ENCODE measurements at places on chromosomes 5 and 9.

GRCh38 chr5:171521219-171521633 lies 101.8 kb downstream of the FGF18 start:
- DNase-seq: no peak

- no peak for DNase-seq
Observed at GRCh38 chr5:82560969-82561368, 282.8 kb upstream of the RPS23 start.

- DNase-seq: no peak
Observed at GRCh38 chr9:117335837-117336433, 78.9 kb downstream of the ASTN2 start.

GRCh38 chr9:81474792-81475191 lies 214.6 kb downstream of the TLE1 start:
- no peak for DNase-seq

DNA sequence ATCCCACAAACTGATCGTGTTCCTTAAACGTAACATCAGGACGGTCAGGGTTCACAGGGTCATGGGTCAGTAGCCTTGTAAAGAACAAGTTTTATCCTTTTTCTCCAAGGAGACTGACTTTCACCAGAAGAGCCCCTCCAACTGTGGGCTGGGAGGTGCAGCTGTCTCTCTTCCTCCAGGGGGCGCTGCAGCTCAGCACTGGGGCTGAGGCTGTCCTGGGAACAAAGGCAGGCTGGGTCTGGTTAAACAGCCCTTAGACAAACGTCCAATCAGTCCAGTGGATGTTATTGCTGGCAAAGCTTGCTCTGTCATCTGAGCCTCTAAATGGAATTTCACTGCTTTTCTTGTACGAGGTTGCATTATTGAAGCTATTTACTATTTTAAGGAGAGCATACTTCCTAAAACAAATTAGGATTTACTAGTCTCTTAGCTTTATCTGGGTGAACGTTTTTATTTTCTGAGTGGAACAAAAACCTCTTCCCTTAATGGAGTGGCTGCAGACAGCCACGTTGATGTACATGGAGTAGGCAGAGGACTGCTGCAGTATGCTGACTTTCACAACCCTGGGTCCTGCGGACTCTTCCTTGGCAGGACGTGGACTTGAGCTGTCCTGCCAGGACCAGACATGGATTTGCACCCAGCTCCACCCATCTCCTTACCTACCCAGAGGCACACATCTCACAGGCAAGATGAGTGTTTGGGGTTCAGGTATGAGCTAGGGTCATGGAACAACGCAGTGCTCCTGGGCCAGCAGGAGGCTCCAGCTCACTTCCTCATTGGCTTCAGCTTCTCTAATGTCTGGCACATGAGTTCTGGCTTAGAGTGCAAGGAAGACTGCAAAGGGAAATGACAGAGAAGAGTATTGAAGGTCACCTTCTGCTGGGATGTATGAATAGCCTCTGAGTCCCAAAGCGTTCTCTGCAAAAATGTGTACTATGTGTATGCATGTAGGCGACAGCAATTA lies 7.8 kb downstream of the EXOSC2 start:
- DNase-seq: peak; percentile 85

GRCh38 chr9:130328349-130328801 lies 62.8 kb downstream of the HMCN2 start:
- no peak for DNase-seq

GRCh38 chr5:134920848-134921575 lies 16.1 kb downstream of the PCBD2 start:
- DNase-seq: no peak

DNA sequence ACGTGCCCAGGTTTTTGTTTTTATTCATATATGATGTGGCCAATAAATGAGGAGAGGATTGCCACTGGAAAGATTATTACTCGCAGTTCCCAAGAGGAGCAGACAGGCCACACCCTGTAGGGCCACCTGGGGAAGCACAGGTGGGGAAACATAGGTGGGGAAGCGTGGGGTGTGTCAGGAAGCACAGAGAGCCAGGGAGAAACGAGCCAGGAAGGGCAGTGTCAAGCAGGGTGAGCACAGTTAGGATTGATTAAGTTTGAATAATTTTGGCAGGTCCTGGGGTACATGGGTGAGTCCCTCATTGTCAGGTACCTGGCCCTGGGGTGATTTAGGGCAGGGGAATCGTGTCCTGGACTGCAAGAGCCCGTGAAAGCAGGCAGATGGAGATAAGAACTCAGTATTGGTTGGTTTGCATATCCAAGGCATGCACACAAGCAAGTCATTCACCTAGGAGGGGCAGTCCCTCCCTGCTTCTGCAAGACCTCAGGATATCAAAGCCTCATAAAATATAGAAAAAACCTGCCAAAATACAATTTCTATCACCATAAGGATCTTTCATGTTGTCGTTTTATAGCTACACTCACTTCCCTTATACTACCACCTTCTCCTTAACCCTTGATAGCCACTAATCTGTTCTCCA lies 22.4 kb downstream of the MVB12B start:
- DNase-seq: no peak

- DNase-seq: peak; percentile 96
Observed at GRCh38 chr5:181191526-181192336, 13.3 kb downstream of the TRIM7 start.

- DNase-seq: no peak
Observed at GRCh38 chr9:70205366-70206020, 53.3 kb upstream of the SMC5 start.

DNA sequence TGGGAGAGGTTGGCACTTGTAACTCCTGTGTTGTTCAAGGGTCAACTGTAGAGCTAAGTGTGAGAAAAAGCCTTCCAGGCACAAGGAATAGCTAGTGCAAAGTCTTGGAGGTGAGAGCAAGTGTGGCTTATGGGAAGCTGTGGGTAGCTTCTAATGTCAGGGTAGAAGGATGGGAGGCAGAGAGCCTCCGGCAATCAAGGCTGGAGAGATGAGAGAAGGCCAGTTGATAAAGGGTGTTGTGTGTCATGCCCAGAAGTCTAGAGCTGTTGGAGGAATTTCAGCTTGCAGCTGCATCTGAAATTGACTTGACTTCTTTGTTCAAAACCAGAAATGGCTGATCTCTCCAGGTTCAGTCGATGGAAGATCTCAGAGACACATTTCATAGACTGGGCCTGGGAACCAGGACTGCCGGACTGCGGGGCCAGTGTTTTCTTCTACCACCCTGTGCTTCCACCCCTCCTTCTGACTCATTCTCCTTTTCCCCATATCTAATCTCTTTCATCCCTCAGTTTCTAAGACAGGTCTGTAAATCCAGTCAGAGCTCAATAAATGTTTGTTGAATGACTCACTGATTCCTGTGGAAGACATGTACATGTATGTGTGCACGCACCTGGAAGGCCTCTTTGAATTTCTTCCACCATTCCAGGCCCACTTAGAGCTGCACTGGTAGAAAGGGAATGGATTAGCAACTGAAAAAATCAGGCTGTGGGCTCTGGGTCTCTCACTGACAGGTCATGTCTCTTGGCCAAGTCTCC lies 67.8 kb upstream of the KLF4 start:
- DNase-seq: no peak

DNA sequence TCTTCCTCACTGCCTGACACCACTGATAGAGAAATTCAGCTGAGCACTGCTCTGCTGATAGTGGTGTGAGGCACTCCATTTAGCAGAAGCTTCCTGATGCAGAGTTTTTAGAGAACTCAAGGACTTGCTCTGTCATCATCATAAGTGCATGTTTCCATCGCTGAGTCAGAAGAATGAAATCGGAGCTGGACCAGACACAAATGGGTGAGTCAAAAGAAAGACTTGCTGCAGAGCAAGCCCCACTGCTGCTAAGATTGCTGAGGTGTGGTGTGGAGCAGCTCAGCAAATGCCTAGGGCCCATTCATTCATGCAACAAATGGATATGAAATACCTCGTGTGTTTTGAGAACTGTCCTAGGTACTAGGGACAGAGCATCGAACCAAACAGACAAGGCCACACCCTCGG lies 410.2 kb upstream of the SLC30A5 start:
- no peak for DNase-seq

DNA sequence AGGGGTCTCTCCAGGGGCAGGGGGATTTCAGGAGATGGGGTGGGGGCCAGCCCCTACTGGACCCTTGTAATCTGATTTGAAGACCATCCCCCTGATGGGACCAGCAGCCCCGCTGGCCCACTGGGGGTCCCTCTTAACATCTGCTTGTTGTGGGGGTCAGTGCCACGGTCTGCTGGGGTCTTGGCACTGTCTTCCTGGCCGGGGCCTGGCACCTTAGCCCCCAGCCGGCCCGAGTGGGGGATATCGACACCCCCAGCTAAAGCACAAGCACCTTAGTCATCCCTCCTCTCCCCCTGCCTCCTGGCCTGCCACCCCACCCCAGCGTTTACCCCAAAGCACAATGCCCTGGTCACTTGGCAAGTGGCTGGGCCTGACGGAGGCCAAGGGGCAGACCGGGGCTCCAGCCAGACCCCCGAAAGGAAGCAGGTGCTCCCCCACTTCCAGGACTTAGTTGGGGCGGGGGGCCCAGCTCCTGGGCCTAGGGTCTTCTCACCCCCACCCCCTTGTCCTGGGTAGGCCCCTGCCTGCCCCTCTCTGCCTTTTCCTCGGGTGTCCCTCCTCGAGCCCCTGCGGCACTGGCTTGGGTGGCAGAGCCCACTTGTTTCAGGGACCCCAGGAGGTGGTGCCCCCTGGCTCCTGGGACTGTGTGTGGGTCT lies 1.4 kb upstream of the NFX1 start:
- DNase-seq: peak; percentile 56

DNA sequence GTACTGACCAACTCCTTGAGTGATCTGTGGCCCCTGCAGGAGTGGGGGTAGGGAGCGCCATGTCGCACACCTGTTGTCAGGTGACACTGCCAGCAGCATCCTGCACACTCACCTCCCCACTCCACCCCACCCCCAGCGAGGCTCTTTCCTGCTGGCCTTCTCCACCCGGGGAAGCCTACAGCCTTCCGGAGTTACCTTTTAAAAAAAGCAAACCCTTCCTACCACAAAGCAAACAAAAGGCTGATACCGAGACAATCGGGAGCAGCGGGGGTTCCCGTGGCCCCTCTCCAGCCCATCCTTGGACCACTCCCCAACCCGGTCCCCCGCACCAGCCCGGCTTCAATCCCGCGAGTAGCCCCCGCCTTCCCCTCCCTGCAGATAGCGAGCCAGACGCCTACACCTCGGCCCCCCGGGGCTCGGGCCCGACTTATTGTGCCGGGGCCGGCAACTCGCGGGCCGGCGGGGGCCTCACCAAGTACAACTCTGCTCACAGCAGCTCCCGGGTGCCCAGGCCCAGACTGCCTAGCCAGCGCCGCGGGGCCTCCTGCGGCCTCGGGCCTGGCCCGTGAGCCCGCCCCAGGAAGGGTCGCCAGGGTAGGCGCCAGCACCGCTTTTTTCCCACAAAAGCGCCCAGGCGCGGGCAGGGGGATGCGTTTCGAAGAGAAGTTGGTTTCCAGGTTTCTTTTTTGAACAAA lies 724 bp downstream of the MACROH2A1 start:
- DNase-seq: peak; percentile 46

DNA sequence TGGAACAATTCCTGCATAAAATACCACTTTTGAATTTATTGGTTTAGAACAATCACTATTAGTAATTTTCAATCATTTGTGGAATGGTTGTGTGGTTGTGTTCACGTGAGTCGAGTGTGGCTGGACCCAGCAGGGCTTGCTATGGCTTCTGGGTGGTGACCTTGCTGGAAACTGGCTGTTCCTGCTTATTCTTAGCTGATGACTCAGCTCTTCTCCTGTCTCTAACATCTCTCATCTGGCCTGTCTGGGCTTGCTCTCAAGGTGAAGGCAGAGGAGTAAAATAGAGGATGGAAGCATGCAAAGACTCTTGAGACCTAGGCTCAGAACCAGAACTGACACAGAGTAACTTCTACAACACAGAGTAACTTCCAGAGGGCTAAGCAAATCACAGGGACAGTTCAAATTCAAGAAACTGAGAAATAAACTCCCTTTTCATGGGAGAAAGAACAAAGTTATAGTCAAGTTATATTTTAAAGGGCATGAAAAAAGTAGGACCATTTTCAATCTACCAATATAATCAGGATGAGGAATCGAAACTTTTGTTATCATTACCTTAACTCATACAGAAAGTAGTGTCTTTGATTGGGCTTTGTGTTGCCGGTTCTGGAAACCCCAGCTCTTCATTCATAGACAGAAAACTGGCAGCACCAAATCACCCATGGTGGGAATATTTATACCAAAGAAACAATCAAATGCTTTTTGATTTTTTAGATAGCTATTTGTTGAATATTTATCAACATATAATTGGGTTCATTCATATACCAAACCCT lies 665.1 kb downstream of the CDH18 start:
- no peak for DNase-seq

DNA sequence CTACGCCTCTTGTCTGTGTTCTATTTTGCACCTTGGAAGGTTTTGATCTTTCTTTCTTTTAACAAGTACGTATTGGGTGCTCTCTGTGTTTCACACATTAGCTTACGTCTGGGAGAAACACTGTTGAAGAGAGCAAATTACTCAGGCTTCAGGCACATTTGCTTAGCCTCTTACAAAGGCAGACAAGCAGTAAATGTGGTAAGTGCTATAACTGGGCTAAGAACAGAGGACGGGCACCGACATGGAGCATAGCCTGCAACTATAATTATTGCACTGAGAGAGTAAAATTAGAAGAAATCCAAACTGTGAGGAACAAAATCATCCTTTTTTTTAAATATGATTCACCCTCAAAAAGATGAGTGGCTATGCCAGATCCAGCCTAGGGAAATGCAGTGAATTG lies 9.4 kb upstream of the PARP8 start:
- no peak for DNase-seq

DNA sequence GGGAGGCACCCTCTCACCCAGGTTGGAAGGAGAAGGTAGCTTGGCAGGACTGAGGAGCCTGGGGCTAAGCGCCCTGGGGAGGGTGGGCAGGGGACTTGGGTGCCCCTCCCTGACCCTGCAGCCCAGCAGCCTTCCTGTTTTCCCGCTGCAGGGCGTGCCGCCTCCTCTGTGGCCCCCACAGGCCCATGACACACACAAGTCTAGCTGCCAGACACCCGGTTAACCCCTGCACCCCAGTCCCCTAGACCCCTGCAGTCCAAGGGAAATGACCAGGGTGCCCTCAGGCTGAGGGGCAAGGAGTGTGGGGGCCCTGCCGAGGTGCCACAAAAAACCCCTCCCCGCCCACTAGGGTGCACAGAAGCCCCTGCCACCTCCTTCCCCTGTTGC lies 33.0 kb downstream of the GOLGA2 start:
- DNase-seq: no peak

- no peak for DNase-seq
Observed at GRCh38 chr5:156687514-156687913, 162.6 kb upstream of the PPP1R2B start.

- DNase-seq: no peak
Observed at GRCh38 chr9:109816490-109816889, 36.5 kb downstream of the PALM2AKAP2 start.

GRCh38 chr9:134570711-134571325 lies 70.8 kb upstream of the COL5A1 start:
- DNase-seq: no peak

GRCh38 chr9:15249981-15250380 lies 57.0 kb downstream of the TTC39B start:
- no peak for DNase-seq

GRCh38 chr5:158287643-158288271 lies 428.8 kb upstream of the CLINT1 start:
- no peak for DNase-seq

- no peak for DNase-seq
Observed at GRCh38 chr5:26690511-26690910, 347.9 kb downstream of the CDH9 start.
